Activated CD4-positive, CD25-positive, alpha-beta regulatory T cell treated with anti-CD3 and anti-CD28 coated beads, Interleukin-2, amount 50 U/mL, for 16 hours (primary cell): ENCODE measurements at places on chromosomes 2 and 18.

GRCh38 chr18:8277270-8277669 lies 332.0 kb upstream of the RAB12 start:
- no peak for DNase-seq

- no peak for DNase-seq
These were observed 38.2 kb upstream of the PNO1 start for GRCh38 chr2:68119504-68119903.

DNA sequence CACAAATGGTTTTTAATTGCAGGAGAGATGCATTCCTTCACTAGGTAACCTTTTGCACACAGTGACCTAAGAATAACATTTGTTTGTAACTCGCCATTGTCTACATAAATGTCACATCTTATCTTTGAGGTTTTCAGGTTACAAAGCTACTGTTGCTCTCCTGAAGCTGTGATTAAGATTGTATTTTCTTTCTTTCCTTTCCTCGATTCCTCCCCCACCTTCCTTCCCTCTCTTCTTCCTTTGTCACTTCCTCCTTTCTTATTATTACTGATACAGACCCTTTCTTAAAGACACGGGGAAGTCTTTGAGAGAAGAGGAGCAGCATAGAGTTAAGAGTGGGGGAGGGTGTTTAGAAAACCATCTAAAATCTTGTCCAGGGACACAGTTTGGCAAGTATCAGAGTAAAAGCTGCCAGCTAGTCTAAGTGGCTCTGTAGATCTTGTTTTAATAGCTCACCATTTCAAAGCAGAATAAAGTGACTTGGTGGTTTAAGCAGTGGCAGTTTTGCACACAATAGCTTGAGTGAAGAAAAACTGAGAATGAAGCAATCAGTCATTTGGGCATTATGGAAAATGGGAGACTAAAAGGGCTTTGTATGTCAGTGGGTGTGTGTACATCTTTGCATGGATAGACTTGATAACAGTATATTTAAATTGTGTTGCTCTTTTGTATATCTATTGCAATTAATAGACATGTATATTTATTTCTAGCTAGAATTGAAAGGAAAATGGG lies 10.9 kb downstream of the CERS6 start:
- DNase-seq, result no peak

DNA sequence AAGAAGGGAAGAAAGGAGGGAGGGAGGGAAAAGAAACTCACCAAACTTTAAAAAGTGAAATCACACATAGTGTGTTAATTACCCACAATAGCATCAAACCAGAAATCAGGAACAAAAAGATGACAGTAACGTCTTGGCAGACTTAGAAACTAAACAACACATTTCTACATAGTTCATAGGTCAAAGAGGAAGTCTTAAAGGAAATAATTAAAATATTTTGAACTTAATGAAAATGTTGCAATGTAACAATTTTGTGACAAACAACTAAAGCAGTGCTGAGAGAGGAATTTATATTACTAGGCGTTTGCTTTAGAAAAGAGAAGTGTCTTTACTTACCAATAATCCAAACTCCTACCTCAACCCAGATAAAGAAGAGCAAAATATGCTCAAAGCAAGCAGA lies 505.0 kb upstream of the ID2 start:
- DNase-seq, result no peak

DNA sequence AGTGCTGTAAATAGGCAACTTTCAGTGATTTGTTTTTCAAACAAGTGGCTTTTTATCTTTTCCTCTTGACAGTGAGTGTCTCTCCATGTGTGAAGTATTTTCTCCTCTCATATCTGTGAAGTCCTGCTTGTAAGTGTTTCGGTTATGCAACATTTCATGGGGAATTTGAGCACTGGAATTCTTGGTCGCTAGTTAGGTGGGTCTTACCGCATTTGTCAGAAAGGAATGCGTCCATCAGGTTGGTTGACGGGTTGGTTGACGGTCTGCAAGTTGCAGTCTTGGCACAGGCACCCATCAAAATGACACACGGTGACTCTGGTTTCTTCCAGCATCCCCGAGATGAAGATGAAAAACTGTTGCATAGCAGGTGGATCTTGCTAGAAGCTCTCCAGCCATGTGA lies 109.8 kb downstream of the AGAP1 start:
- no peak for DNase-seq

- no peak for DNase-seq
These were observed 232.3 kb downstream of the HAUS1 start for GRCh38 chr18:46336278-46337111.

DNA sequence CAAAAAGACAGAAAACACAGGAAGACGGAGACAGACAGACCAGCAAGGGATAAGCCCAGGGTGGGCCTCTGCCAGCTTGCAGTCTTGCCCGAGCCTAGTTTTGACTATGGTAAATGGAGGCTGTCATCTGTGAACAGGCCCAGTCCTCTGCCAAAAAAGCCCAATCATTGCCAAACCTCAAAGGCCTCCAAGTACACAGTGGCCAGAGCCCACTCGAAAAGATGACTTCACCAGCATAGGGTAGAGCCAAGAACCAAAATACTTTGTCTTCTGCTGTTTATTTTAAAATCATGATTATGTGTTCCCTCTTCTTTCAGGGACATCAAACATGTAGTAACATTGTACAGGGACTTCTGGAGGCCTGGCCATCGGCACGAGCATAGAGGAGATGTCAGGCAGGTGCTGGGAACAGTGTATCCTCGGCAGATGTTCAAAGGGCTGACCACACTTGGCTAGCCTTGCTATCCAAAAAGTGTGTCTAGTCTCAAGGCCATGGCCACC lies 66.0 kb downstream of the TTC32 start:
- DNase-seq, result no peak

DNA sequence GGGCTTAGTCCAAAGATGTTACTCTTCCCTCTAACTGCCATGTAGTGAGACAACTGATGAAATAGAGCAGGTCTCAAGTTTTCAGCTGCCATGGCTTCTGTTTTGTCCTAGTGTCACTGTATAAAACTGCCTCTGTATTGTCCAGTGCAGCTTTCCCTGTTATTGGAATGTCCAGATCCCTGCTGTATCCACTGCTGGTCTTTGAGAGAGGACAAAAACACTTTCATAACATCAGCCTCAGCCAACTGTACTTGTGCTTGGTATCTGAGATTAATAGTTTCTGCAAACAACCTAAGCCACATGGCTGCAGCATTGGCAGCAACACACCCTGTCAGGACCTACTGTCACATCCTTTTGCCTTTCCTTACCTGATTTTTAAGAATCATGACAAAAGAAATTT lies 480.2 kb downstream of the LPIN1 start:
- no peak for DNase-seq
